NCI-H2081 treated with DMSO at 0.1 percent for 48 hours (cell line): ENCODE measurements at places on chromosomes 2 and 18.

- no peak for DNase-seq
Observed at GRCh38 chr18:36186461-36187192, 670 bp upstream of the MOCOS start.

DNA sequence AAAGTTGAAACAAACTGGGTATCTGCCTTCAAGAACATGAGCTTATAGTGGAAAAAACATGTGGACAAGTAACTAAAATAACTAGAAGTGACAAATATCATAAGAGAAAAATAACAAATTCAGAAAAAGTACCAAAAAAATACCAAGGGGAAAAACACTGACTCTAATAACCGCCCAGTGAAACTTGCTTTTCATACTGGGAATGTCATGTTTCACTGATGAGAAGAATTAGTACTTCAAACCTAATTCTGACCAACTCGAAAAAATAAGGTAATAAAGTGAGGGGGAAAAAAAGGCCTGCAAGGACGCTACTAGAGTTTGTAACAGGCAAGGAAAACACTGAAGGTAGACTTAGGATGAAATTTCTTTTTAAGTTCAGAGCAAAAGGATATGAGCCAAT is 83.6 kb downstream of the RTTN start:
- no peak for DNase-seq

DNA sequence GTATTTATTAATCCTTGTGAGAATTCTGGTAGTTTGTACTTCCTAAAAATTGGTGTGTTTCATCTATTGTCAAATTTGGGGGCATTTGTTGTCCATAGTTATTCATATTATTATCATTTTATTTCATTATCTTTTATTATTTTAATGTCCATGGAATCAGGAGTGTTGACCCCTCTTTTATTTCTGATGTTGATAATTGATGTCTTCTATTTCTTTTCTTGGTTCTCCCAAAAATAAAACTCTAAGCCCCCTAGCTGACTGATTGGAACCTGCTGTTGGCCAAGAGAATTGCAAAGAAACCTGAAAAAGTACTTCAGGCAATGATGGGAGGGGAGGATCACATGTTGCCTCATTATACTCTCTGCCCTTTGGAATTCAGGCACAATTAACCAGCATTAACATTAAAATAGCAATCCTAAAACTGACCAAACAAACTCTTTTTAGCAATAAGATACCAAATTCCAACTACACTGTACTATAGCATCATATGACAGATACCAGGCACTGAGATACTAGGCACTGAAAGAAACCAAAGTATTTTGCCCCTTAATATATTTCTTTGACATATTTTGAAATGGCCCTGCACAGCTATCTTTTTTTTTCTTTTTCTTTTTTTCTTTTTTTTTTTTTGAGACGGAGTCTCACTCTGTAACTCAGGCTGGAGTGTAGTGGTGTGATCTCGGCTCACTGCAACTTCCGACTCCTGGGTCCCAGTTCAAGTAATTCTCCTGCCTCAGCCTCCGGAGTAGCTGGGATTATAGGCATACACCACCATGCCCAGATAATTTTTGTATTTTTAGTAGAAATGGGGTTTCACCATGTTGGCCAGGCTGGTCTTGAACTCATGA is 1097.2 kb upstream of the CNTNAP5 start:
- no peak for DNase-seq

DNA sequence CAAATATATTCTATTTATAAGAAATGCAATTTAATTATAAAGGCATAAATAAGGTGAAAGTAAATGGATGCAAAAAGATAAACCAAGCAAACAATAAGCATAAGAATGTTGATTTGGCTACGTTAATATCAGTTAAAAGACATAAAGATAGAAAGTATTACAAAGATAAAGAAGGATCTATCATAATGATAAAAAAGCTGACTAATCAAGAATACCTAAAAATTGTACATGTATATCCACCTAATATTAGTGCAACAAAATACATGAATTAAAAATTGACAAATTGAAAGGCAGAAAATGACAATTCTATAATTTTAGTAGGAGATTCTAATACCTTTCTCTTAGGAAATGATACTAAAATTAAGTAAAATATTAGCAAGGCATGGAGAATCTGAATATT is 21.5 kb downstream of the SLC9A4 start:
- no peak for DNase-seq

GRCh38 chr2:102010902-102011301 is 19.1 kb downstream of the IL1R2 start:
- DNase-seq, result no peak

GRCh38 chr2:199444749-199445148 is 13.0 kb downstream of the SATB2 start:
- DNase-seq, result no peak
